Sigmoid colon (tissue), 7 donors: ENCODE measurements at places on chromosomes 6 and 20. TPM values are rescaled to one million over a fixed set of nuclear protein-coding genes. Genes with fewer than 3 reads are reported as not detected.

DNA sequence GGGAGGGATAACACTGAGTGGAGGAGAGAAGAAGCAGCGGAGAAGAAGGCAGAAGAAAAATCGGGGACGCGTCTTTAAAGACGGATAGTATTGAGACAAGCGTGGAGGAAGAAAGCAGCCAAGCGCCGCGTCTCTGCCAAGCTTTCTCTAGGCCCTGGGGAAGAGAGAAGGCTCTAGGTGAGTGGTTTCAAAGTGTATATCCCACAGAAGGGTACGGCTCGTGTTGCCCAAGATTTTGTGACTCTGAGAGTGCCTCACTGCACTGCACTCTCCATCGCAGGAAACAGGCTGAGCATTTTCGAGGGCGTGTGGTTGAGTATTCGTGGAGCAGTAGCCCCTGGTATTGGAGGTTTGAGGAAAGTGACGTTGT, 185.4 kb downstream of the TRIM27 start:
- no peak for DNase-seq

DNA sequence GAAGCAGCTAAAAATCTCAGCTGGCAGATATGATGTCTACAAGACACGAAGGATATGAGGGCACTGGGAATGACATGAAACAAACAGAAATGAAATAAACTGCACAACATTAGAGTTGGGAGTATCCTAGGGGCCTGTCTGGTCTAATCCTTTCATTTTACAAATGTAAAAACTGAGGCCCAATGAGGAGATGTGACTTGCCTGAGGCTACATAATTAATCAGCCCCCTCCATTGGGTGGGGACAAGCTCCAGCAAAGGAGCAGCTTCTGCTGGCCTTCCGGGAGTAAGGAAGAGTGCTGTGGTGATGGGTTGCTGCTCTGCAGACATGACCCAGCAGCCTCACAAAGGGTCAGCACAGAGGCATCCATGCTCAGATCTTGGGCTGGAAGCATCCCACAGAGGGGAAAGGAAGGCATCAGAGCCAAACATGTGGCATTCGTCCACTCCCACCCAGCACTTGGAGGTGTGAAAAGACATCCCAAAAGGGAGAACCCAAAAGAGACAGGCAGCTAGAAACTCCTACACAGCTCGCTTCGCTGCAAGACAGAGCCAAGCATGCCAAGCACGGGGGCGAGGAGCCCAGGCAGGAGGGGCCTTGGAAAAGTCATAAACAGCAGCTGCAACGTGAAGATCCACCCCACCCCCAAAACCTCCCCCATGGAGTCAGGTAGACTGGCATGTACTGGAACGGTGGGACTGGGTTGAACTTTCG, 183.7 kb downstream of the UNC5CL start:
- no peak for DNase-seq

- no peak for DNase-seq
Measured at GRCh38 chr20:20609522-20609921, 102.9 kb downstream of the RALGAPA2 start.

DNA sequence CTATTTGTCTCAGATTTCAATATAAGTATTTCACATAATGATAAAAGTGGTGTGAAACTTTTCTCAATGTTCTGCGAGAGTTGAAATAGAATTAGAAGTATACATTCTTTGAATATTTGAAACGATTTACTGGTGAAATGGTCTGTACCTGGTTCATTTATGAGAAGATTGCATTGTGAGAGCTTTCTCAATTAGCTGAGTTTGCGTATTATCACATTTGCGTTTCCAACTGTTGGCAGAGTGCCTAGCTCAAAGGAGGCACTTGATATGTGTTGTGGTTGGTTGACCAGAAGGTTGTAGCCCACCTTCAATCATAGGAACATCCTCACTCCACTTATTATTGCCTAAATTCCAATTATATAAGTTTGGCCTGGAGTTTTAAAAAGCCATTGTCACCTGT, 58.8 kb upstream of the EXOC2 start:
- no peak for DNase-seq

DNA sequence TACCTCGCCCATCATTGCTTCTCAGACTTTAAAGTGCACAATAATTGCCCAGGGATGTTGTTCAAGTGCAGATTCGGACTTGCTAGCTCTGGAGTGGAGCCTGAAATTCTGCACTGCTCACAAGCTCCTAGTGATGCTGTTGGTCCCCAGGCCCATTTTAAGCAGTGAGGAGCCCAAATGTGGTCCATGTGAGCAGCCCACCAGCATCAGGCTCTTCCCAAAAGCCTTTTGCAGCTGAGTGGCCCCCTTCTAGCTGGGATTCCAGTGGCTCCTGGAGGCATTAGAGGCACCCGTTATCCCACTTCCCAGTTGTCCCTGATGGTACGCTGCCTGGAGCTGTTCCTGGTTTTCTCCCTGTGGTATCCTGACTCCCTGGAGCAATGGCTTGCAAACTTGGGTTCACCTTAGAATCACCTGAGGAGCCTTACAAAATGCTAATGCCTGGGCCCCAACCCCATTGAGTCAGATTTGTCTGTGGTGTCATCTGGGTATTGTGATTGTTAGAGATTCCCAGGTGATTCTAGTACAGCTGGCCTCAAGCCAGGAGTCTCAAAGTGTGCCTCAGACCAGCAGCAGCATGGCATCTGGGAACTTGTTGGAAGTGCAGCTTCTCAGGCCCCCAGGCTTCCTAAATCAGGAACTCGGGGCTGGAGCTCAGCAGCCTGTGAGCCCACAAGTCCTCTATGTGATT, 186.9 kb upstream of the SLC24A3 start:
- no peak for DNase-seq

DNA sequence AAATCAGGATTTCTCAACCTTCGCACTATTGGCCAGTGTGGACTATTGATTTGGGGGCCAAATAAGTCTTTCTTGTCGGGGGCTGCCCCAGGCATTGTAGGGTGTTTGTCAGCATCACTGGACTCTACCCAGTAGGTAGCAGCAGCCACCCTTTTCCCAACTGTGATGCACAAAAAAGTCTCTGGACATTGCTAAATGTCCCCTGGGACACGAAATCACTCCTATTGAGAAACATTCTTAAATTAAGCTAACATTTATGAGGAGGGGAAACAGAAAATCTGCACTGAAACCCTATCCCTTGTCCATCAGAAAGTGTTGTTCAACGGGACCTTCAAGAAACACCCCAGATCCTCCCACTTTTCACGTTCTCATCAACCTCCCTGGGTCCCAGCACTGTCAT, 54.2 kb downstream of the NFATC2 start:
- no peak for DNase-seq

Gene CYP39A1
- total RNA-seq, result 3.7 TPM

Gene LY6G6C
- total RNA-seq, result not detected

Gene CPXM1
- 10.0 TPM for total RNA-seq

Gene VSX1
- not detected for total RNA-seq

Gene SLC17A2
- total RNA-seq, result not detected
